EH (cell line): ENCODE measurements at places on chromosomes 11 and 22.
A peak's percentile ranks its signal among the peaks of the same experiment; 100 is the strongest.

DNA sequence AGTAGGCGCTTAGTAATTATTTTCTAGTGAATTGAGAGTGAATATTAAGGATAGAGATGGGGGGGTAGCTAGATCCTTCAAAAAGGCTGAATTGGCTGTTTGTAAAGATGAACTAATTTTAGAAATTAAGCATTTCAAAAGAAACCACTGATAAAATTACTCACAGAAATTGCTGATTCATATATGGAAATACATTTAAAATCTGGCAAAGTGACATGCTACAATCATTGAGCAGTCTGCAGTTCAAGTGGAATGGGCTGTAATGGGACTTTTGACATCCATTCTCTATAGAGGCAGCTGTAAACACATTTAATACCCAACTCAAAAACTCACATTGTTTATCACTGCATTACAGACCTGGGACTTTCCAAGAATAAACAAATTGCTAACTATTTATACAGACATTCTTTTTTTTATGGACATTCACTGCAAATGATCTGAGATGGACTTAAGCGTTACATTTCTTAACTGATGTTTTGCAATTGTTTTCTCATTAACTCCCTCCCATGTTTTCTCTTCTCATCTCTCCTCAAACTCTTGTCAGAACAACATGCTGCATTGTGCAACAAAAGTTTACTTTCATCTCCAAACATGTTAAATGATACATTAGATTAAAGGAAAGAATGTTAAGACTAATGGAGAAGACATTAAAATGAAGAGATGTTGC, 42.1 kb upstream of the MMP7 start:
- no peak for DNase-seq

- DNase-seq: peak; percentile 1
These were observed 269.3 kb upstream of the MPPED2 start for GRCh38 chr11:30855383-30856006.

- no peak for DNase-seq
These were observed 11.0 kb upstream of the GRAMD4 start for GRCh38 chr22:46609175-46609690.

DNA sequence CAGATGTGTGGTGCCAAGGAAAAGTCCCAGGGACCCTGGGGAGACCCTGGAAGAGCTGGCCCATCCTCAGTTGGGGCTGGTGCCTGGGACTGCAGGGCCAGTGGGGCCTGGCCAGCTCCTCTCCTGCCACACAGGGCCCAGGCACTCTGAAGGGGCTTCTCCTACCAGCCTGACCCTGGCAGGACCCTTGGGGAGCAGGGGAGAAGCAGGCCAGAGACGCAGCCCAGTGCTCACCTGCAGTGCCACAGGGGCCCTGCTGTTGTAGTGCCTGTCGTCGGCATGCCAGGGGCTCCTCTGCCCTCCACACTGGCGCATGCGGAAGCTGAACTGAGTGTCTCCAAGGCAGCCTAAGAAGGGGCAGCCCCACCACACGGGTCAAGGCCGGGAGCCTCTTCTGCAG, 9.1 kb downstream of the DENND6B start:
- DNase-seq: no peak

DNA sequence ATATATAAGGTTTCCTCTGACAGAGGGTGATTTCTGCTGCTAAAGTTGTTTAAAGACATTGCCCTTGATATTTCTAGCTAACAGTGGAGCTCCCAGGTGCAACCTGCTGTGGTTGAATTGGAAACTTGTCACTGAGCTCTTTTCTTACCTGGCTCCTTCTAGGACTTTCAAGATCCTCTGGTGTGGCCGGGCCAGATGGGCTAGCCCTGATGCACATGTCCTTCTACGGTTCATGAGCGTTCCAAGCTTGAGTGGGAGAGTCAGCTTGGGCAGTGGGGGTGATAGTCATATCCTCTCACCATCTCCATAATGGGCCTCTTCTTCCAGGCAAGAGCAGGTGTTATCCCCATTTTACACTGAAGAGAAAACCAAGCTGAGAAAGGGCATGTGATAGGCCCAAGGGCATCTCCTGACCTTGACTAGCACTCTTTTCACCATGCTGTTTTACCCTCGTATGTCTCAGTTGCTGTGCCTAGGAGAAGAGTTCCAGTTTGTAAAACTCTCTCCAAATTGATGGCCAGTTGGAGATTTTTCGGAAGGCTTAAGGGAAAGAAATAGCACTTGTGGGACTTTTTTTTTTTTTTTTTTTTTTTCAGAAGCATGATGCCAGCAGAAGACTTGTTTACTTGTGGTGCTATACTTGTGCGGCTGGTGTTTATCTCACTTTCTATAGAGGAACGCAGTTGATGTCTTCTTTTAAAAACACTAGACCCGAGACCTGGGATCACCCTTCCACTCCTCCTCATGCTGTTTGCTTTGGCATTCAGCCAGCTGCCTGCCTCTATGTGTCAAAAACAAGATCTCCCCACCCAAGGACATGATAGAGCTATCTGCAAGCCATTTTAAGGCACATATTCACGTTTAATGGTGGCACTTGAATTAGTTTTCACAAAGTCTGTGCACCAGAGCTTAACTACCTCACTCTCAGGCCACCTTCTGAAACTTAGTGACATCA, 32.6 kb downstream of the TEAD1 start:
- DNase-seq: peak; percentile 54

DNA sequence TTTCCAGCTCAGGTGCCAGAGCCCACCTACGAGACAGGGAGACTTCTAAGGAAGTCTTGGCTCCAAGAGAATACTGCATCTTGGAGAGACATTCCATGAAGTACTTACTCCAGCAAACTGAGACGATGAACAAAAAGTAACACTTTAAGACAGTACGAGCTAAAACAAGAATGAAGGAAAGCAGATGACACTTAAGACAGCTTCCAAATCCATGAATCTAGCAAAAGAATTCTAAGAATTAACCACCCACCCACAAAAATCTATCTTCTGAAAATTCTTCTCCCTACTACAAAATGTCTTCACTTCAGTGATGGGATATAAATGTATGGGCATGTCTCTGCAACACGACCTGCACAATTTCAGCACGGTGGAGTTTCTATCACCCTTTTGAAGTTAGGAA, 132.9 kb downstream of the C11orf58 start:
- peak; percentile 45 for DNase-seq

DNA sequence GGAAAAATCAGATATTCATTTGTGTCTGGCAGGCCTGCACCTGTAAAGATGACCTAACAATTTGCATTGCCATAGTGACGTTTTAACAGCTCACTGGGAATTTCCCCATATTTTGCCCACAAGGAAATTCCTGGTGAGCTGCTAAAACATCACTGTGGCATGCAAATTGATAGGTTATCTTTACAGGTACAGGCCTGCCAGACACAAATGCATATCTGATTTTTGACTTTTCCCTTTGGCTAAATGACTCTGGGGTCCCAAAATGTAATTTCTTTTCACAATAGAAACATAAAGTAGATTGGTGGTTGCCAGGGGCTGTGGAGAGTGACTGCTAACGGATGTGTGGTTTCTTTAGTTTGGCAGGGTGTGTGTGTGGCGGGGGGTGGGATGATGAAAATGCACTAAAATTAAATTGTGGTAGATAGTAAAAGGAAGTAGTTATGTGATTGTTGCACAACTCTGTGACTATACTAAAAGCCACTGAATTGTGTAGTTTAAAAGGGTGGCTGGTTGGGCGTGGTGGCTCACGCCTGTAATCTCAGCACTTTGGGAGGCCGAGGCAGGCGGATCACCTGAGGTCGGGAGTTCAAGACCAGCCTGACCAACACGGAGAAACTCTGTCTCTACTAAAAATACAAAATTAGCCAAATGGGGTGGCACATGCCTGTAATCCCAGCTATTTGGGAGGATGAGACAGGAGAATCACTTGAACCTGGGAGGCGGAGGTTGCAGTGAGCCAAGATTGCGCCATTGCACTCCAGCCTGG, 18.5 kb upstream of the FEZ1 start:
- peak; percentile 55 for DNase-seq

DNA sequence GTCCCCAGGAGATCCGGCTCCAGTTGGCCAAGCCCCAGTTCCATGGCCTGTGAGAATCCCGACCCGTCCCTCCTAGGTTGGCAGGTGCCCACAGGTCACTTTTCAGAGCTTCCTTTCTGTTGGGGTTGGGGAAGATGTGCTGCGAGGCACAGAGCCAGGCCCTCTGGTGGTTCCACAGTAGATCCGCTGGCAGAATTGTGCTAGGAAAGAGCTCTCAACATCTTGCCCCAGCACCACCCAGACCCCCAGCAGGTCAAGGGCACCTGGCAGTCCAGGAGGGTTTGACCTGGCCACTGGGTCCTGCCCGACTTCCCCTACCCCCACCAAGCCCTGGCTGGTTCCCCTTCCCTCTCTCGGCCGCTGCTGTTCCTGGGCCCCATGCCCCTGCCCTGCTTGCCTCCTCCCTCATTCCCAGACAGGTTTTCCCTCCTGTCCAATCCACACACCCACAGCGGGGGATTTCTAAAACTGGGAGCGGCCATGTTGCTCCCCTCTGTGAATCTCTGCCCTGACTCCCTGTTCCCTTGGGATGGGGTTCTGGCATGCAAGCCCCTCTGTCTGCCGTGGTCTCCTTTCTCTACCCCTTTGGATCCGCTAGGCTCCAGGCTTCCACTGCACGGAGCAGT, 26.2 kb upstream of the GCAT start:
- DNase-seq: peak; percentile 29

DNA sequence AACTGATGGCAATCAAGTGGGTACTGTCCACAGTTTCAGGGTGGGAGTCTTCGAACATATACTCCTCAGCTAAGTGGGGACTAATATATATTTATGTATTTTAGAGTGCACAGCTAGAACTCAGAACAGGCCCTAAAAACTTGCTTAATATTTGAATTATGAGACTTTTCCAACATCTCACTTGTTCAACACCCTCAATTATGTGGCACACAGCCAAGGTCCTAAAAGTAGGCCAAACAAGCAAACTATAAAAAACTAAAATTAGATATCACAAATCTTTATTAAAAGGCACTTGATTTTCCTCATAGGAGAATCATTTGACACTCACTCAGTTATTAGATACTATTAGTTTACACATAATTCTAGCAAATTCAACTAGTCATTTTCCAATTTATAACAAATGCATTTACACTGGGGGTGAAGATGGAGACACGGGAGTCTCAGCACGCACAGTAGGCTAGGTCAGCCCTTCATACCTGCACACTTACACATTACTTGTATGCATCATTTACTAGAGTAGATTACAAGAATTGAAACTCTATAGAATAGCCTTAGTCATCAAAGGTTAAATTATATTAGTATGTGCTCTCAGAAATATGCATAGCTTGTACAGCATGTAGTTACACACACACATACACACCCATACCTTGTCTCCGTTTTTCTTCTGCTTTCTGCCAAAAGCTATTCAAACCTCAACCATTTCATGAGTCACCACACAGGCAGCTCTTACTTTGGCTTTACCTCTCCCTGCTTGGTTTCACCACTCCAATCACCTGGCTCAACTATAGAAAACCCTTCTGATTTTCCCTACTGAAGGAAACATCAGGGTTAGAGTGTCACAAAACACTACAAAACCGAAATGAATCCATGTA, 171.5 kb downstream of the SBF2 start:
- DNase-seq: peak; percentile 52

DNA sequence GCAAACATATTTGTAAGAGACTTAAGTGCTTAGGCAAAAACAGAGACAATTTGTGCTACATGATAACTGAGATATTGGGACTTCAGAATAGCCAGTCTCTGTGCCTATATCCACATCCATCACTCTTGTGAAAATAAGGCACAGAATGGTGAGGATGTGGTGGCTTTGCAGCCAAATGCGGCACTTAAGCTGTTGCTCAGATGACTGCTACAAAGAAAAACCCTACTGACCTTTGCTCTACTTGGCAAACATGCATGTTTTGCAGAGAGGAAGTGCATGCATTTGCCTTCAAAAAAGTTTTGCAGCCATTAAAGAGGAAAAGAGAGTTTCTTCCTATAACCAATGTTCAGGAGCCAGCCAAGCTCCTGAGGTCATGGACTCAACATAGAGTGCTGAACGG, 675.0 kb upstream of the KIRREL3 start:
- DNase-seq: peak; percentile 2

- peak; percentile 44 for DNase-seq
These were observed 55.6 kb upstream of the LYVE1 start for GRCh38 chr11:10623797-10624761.

GRCh38 chr11:66970807-66971442, 4.2 kb upstream of the C11orf86 start:
- peak; percentile 100 for DNase-seq

GRCh38 chr11:93468290-93468689, 74.9 kb downstream of the SMCO4 start:
- DNase-seq: no peak
